Kidney epithelial cell (primary cell): ENCODE measurements at places on chromosomes 5 and 9. TPM values are rescaled to one million over a fixed set of nuclear protein-coding genes. Genes with fewer than 3 reads are reported as not detected.

DNA sequence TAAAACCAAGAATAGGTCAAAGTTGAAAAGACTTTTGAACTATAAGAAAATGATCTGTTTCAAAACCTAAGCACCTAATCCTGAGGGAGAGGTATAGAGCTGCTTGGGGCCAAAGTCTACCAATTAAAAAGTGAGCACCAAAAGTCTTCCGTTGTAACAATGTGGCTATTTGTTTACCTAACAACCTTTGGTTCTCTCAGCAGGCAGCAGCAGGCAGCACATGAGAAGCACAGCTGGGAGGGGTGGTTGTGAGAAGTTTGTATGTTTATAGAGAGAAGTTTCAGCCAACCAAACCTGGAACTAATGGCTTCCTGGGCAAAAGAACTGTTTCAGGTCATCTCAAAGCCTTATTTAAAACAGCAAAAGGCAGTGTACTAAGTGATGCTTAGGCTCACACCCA lies 59.8 kb upstream of the TBC1D9B start:
- no peak for DNase-seq

The MYOZ3 gene
- 1.5 and 4.6 TPM in 2 replicates for total RNA-seq

GRCh38 chr9:127209948-127210640 lies 54.5 kb upstream of the GARNL3 start:
- no peak for DNase-seq

DNA sequence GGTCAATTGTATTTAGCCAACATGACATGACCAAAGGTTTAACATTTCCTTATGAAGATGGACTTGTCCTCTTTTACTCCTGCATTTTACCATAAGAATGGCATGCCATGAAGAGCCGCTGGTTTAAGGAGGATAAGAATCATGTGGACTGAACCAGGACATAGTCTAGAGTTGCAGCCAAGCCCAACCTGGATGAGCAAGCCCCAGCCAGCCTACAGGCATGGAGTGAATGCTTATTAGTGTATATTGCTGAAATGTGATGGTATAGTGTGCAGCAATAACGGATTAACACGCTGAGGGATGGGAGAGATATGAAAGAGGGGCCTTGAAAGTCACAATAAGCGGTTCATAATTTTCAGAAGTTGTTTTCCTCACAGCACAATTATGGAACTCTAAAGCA lies 523.2 kb downstream of the NTRK2 start:
- DNase-seq, result no peak

DNA sequence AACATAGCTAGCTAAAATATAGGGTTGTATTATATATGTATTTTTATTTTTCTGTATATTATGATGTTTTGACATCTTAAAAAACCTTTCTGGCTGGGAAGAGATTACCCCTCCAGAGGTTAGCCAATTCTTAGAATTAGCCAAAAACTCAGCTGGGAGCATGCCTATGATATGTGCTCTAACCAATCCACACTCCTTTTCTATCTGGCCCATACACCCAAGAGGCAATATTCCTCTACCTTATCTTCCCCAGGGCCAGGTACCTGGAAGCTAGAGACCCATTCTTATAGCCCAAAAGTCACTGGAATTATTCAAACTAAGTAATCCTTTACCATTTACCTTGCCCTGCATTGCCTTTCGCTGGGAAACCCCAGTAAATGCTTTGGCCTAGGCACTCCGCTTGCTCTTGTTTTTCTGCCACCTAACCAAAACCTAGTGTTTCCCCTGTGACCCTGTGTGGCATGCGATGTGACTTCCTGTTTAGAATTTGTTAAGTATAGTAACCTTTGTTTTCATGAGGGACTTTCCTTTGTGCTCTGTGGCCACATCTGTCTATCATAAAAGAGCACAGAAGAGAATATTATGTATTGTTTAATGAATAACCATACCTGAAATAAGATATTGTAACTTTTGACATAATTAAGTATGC lies 37.4 kb downstream of the CSNK1G3 start:
- no peak for DNase-seq

The SLCO6A1 gene
- total RNA-seq, result not detected in 2 replicates

The STK32A gene
- total RNA-seq, result 2.9 and 3.7 TPM in 2 replicates

DNA sequence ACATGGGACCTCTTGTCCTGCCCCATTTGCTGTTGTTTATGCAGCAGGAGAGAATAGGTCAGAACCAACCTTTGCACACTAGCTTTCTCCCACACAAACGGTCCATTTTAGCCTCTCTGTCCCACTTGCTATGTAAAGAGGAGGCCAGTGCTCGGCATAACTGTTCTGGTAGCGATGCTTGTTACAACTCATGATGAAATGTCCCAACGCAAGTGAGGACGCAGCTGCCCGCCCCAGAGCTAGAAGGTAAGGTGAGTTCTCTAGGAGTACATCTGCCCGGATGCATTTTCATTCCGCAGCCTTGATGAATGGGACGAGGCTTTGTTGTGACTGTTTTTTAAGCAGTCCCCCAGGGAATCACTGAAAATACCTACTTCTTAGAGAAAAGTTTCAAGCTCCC lies 14.1 kb downstream of the S1PR3 start:
- DNase-seq, result no peak

- DNase-seq, result no peak
Measured at GRCh38 chr5:82349652-82350051, 71.5 kb upstream of the RPS23 start.

GRCh38 chr5:163993126-163993525 lies 487.7 kb downstream of the MAT2B start:
- DNase-seq, result no peak

GRCh38 chr5:155068616-155069100 lies 55.1 kb downstream of the KIF4B start:
- no peak for DNase-seq

The SCGB3A2 gene
- not detected in 2 replicates for total RNA-seq

DNA sequence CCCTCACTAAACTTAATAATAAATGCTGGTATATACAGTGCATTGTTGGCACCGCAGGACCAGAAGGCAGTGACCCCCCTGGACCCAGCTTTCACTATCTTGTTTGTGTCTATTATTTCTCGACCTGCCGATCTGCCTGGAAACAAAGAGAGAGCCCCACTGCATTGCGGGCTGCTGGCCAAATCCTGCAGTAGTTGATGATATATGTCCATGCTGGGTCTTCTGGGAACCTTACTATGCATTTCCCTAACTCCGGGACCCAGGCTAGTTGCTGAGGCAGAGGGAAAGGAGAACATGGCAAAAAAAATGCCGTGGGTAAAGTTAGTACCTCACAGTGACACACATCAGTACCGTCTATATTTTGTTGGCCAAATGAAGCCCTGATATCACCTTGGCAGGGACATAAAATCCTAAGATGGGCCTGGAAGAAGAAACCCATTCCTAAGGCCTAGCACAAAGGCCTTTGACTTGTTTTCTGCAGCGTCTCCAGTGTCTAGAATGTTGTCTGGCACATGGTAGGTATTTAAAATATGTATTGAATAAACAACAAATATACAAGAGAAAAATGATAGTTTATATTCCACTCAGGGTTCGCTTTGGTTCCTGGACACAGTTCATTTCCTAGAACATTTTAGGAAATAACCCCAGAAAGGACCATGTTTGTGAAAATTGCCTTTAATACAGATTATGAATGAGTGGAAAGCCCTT lies 46.1 kb downstream of the NMUR2 start:
- no peak for DNase-seq

GRCh38 chr5:149128023-149128875 lies 13.0 kb upstream of the ABLIM3 start:
- DNase-seq, result no peak

GRCh38 chr5:132086277-132086794 lies 12.7 kb downstream of the CSF2 start:
- DNase-seq, result peak; percentile 89

The MEIKIN gene
- total RNA-seq, result not detected in 2 replicates

- DNase-seq, result no peak
Measured at GRCh38 chr5:32207355-32207634, 33.2 kb upstream of the GOLPH3 start.

The ACER2 gene
- 7.7 and 10.8 TPM in 2 replicates for total RNA-seq

The DMGDH gene
- total RNA-seq, result 2.9 and 4.2 TPM in 2 replicates

DNA sequence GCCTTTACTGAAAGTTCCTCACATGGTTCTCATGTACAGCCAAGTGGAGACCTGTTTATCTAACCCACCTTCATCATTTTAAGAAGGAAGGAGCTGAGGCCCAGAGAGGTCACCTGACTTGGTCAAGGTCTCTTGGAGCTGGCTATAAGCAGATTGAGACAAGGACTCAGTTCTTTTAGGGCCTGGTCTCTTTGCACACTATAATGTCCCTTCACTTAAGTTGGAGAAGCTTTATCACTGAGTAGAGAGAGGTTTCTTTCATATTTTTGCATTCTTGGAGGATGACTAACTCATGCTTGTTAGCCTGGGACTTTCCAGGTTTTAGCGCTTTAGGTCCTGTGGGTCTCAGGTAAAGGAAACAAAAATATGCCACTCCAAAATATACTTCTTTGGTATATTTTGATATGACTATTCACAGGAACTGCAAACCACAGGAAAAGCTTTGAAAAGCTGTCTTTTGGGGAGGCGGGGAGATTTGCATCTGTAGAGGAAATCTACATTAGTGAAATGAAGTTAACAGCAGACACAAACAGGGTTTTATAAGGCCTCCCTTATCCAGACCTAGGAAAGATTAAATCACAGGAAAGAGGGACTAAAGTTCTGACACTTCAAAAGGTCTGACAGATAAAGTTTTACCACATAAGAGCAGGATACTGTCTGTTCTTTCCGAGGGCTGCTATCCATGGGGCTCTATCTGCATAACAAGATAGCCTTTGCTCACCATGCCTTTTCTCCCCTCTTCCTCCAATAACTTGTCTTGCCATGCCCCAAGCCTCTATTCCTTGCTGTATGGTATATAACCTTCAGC lies 95.8 kb upstream of the ANKRD55 start:
- DNase-seq, result peak; percentile 53

DNA sequence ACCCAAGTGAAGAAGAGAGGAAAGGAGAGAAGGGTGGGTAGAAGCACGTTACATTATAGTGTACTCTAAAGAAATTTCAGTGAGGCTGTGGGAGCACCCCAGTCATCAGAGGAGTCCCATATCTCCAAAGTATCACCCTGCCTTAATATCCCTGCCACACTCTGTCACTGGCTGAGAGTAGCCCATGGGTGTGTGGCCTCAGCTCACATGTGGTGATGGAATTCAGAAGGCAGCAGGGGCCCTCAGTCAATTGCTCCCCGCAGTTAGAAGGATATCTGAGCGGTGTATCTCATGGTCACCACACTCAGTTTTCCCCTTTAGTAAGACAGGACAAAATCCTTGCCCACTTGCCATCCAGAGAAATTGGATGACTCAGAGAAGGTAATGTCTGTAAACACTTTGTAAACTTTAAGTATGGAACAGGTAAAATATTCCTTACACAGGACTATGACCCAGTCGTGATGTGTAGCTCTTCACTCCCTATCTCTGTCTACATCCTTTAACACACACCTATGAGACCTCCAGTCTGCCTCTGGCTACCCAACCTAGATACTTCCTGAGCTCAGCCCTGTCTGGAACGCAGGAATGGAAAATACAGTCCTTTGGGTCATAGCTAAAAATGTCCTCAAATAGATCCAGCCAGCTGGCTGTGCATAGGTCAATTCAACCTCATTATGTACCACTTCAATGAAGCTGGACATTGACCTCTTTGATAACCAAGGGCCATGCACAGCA lies 24.3 kb upstream of the PLIN2 start:
- DNase-seq, result no peak

- no peak for DNase-seq
Measured at GRCh38 chr9:134695144-134695543, 53.5 kb downstream of the COL5A1 start.

GRCh38 chr9:87528969-87529368 lies 31.3 kb downstream of the DAPK1 start:
- no peak for DNase-seq
